ENCODE measurements at places on chromosomes 7 and 10. TPM values are rescaled to one million over a fixed set of nuclear protein-coding genes. Genes with fewer than 3 reads are reported as not detected.
A peak's percentile ranks its signal among the peaks of the same experiment; 100 is the strongest.

- no peak for DNase-seq
These were observed 8.8 kb downstream of the PTCD1 start for GRCh38 chr7:99429756-99430155.

ZFAND2A gene
- total RNA-seq = 63.1 TPM

DNA sequence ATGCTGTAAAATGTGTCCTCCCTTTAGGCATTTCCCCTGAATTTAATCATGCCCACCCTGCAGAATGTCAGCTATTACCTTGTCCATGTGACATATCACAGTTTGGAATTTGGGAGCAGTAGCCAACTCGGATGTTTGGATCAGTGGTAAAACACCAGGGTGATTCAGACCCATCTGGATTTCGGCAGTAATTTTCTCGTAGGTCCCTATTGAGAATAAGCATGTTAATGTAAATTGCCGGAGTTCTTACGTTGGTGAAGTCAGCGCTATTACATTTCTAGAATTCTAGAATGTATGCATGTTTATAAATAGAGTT is 44.1 kb downstream of the HGF start:
- no peak for DNase-seq

DNA sequence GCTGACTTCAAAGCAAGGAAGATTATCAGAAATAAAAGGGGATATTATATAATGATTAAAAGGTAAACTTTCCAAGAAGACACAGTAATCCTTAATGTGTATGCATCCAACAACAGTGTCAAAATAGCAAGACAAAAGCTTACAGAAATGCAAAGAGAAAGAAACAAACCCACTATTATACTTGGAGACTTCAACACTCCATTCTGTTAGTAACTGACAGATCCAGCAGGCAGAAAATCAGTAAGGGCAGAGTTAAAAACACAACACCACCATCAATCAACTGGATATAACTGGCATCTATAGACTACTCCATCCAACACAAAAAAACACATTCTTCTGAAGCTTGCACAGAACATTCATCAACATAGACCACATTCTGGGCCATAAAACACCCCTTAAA is 103.8 kb downstream of the OR13A1 start:
- no peak for DNase-seq

PRXL2A gene
- total RNA-seq = 24.5 TPM

DNA sequence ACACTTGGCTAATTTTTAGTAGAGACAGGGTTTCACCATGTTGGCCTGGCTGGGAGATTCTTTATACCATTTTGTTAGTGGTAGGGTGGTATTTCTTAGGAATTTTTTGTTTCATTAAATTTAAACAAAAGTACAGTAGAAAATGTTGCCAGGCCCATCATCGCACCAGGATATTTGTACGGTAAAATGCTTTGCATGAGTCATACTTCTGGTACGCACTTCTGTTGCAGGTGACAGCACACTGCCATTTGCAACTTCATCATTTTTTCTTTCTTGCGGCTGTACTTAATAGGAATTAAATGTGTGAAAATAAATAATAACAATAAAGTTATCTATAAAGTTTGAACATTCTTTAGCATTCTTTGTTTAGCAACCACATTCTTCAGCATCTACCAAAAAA is 195.6 kb downstream of the SKAP2 start:
- no peak for DNase-seq

CCDC126 gene
- total RNA-seq = 12.7 TPM

DNA sequence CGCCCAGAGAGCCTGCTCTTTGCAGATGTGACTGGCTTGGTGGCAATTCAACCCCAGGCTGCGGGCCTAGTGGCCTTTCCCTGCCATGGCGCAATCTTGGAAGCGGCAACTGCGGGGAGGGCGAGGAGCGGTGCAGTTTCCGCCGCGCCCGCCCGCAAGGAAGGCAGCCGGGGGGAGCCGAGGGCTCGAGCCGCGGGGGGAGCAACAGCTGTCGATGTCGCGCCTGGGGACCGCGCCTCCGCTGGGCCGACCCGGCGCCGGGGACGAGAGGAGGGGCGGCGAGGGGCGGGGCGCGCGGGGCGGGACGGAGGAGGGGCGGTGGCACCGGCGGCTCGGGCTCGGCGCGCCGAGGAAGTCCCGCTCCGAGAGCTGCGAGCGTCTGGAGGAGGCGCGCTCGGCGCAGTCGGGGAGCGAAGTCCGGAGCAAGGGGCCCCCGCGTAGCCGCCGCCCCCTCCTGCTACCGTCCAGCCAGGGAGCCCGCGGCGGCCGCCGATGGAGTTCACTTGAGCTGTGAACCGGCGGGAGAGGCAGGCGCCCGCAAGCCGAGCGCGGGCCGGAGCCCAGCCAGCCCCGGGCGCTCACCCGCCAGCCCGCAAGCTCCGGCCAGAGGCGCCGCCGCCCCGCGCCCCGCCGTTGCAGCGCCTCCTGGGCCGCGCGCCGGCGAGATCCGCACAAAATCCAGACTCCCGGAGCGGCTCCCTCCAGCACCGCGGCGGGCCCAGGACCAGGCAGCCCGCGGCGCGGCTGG is 438.1 kb upstream of the GALNT17 start:
- DNase-seq = no peak

DNA sequence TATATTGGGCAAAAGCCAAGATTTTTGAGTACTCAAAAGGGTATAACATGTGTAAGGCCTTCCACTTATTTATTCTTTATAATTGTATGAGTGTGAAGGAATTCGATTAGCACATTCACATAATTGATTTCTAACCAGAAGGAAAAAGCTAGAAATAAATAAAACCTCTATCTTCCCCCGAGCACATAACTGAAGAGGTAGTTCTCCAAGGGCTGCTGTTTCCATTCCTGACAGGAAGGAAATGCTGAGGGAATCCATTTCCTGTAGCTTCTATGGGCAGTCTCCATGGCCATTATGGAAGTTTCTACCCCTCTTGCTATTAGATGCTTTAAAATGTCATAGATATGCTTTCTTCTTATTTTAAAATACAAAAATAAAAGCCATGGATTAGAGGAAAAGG is 70.5 kb upstream of the ABCB5 start:
- DNase-seq = no peak

- DNase-seq = peak; percentile 4
These were observed 304.6 kb downstream of the PRPF18 start for GRCh38 chr10:13891128-13892000.

- DNase-seq = peak; percentile 21
These were observed 37.7 kb downstream of the ATXN7L1 start for GRCh38 chr7:105838627-105839231.

KCTD7 gene
- 5.0 TPM for total RNA-seq

DNA sequence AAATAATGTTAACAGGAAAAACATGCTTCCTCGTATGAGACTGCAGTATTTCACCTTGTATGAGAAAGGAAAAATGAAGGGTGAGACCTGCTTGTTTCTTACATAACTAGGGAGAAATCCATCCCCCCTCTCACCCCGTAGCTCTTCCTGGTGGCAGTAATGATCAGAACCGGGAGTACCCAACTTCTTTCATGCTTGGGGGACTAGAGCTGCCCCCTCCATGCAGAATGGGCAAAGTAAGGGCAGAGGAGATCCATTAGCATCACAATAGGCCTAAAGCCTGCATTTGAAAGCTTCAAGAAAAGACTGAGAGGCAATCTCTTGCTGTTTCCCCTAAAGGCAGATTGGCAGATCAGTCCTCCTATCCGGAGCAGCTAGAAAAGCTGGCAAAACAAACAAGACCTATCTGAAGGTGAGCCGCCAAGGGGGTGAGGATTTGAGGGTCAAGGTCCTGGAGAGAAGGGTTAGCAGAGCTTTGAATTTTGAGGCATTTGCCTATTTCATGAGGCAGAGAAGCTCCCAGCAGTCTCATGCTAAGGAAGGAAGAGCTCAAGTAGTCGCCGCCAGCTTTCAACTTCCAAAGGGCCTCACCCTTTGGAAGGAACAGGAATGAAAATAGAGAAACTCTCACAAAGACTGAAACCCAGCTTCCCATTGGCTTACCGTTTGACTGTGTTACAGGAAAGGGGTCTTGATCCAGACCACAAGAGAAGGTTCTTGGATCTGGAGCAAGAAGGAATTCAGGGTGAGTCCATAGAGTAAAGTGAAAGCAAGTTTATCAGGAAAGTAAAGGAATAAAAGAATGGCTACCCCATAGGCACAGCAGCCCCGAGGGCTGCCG is 36.2 kb downstream of the BAG3 start:
- DNase-seq = no peak

DNA sequence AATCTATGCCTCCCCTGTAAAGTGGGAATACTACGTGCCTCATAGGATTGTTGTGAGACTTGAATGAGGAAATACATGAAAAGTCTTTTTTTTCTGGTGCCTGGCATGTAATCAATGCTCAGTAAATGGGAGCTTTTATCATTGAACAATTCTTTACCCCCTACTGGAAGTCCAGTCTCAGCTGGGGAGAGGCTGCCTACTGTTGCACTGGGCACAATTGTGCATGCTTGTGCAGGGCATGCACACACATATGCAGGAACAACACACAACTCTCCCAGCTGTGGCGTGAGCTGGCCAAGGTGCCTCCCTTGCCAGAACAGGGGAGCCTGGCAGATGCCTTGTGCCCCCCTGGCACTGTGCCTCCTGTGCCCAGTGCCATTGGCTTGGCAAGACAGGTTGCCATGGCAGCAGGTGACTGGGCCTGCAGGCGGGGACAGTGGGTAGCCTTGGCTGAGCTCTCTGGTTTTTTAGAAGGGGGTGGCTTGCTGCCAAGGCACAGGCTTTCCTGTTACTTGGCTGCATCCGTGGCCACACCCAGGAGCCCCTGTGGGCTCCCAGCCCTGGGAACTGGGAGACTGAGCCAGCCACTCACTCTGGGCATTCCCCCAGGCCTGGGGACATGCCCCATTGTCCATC is 16.1 kb upstream of the PALD1 start:
- DNase-seq = peak; percentile 10

DNA sequence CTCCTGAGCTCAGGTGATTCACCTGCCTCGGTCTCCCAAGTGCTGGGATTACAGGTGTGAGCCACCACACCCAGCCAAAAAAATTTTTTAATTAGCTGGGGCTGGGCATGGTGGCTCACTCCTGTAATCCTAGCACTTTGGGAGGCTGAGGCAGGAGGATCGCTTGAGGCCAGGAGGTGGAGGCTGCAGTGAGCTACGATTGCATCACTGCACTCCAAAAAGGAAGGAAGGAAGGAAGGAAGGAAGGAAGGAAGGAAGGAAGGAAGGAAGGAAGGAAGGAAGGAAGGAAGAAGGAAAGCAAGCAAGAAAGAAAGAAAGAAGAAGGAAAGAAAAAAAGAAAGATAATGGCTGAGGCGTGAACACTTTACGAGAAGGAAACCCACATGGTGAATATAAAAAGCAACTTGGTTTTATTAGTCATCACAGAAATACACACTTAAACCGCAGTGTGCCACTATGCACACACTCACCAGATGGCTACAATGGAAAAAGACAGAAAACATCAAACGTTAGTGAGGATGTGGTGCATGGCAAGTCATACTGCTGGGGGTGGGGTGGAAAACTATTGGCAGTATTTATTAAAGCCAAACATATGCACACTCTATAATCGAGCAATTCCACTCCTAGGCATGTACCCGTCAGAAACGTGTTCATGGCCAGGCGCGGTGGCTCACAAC is 4.4 kb upstream of the CCL26 start:
- peak; percentile 71 for DNase-seq

DNA sequence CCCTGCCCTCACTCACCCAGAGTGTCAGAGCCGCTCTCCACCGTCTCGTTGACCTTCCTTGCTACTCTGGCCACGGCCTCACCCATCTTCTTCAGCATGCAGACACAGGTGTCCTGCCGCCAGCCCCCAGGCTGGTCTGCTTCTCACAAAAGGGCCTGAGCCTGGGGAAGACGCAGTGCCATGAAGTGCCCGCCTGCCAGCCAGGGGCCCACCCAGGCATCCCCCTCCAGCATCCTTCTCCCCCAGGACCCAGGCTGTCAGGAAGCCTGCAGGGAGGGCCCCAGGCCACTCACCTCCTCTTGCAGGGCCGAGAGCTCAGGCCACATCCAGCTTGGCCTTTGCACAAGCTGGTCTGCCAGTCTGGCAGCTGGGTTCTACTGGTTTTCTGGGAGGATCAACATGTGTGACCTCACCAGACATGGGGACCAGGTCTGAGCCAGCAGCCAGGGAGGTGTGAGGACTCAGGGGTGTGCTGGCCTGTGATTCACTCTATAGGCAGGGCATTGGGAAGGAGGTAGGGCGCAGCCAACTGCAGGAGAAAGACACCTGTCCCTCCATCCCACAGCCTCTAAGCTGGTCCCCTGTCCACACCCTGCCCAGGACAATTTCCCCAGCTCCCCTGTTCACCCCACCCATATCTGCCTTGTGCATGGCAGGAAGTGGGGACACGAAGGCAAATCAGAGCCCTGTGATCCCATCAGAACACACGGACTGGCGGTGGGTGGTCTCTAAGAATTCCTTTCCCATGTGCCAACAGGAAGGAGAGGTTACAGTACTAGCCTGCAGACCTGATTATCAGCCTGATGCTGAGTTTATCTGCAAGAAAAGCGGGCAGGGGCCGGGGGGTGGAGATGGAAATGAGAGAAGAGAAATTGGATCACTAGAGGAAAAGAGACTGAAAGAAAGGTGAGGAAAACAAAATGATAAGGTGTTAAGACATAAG is 5.7 kb downstream of the LRRC20 start:
- DNase-seq = peak; percentile 59

- peak; percentile 71 for DNase-seq
These were observed 5.7 kb upstream of the TNRC18 start for GRCh38 chr7:5429253-5429856.

DNA sequence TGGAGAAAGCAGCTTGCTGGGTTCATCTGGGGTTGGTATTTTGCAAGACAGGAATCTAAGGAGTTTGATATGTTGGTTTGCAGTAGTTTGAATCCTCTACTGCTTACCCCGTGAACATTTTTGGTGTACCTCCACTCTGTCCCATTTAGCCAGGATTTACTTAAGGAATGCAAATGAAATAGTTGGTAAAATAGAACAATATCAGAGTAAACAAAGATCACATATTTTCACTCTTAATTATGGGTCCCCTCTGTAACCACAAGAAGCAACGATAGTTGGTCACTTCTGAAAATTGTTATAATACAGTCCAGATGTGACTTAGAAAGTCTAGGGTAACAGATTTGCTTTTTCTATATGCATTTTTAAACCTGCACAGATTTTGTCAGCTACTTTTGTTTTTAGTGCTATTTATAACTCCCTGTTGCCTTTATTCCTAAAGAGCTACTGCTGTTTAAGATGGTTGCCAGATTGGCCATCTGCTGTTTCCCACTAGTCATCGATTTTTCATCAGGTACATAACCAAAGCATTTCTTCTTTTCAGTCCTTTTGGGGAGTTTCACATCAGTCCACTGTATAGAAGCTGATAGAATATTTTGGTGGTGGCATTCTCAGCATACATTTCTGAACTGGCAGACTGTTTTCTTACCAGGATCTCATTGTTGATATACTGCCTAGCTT is 37.6 kb downstream of the MAPK8 start:
- no peak for DNase-seq

CALML5 gene
- total RNA-seq = 0.79 TPM

GRCh38 chr10:88154596-88155250 is 291.3 kb downstream of the PTEN start:
- peak; percentile 60 for DNase-seq

GRCh38 chr10:73584737-73585136 is 6.4 kb downstream of the USP54 start:
- DNase-seq = no peak

DNA sequence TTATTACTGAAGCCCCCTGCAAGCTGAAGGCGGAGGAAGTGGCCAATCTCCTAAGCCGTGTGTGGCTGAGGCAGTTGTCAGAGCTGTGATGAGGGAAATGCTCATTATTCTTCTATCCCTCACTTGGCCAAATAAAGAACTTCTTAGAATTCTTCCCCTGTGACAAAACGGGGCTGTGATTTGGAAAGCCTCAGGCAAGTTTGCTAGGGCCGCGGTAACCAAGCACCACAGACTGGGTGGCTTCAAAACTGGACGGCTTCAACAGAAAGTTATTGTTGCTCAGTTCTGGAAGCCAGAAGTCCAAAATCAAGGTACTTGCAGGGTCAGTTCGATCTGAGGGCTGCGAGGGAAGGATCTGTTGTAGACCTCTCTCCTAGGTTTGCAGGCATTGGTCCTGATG is 72.3 kb upstream of the STEAP1B start:
- no peak for DNase-seq

Data from bronchial epithelial cell (primary cell).